ENCODE measurements at places on chromosomes 2 and 18.

DNA sequence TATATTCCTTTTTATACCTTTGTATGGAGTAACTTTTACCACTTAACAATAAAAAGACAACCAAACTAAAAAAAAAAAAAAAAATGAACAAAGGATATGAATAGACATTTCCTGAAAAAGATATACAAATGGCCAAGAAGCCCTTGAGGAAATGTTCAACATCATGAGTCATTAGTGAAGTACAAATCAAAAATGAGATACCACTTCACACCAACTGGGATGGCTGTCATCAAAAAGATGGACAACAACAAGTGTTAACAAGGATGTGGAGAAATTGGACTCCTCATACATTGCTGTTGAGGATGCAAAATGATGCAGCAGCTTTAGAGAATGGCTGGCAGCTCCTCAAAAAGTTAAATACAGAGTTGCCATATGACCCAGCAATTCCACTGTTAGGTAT, 22.6 kb upstream of the SCYGR2 start:
- DNase-seq: no peak

- DNase-seq: no peak
These were observed 36.3 kb downstream of the PTPRM start for GRCh38 chr18:7603259-7604000.

DNA sequence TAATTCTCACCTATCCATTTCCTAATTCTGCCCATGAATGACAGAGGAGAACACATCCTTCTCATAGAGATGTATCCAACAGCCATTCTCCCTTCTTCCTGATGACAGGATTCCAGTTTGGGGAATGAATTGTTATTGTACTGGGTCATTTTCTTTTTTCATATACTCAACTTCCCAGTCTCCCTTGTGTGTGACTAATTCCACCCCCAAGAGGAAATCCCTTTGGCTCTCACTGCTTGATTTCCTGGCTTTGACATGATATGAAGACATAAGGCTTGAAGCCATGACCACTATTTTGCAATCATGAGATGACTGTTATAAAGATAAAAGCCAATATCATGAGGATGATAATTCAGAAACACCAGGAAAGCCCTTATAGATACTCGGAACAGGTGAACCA, 384.7 kb upstream of the ACVR2A start:
- no peak for DNase-seq

DNA sequence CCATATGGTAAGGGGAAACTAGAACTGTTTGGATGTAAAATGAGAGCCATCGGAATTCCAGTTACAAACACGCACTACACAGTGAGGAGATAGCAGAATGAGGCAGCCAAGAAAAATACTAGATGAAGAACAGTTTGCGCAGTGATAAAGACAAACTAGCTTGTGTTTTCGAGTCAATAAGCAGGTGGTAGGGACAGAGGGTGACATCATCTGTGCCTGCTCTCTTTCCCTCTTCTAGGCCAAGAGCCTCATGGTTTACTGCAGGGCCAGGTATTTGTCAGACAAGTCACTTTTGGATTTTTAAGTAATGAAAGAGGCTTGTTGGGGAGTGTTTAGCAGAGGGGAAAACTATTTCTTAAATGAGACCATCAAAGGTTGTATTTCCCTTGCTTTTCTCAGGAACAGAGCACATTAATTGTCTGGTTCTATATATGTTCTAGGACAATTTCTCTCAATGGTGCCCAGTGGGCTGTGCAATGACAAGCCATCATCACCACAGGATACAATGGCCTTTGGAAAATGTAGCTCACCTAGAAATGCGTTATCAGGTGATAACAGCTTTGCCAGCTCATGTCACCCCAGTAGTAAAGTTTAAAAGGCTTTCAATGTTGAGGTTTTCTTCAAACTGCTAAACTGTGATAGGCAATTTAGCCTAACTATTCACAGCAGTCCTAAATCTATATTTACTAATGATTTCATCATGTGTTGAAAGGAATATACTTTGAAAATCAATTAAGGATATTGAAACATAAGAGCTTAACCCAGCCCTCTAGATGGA, 1210.3 kb upstream of the ZEB2 start:
- DNase-seq: no peak

DNA sequence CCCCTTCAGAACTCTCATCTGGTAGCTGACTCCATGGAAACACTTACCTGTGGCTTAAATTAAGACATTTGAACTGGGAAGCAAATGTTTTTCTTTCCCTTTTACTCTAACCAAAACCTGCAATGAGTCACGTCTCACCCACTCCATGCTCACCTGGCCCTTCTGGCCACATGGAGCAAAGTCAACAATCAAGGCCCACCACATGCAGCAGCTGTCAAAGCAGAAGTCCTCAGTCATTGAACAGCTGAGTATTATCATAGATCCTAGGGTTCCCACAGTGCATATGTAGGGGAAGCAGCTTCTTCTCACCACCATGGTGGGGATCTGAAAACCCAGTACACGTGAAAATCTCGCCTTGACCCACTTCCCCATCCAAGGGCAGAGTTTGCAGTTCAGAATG, 12.3 kb upstream of the MEP1B start:
- no peak for DNase-seq

DNA sequence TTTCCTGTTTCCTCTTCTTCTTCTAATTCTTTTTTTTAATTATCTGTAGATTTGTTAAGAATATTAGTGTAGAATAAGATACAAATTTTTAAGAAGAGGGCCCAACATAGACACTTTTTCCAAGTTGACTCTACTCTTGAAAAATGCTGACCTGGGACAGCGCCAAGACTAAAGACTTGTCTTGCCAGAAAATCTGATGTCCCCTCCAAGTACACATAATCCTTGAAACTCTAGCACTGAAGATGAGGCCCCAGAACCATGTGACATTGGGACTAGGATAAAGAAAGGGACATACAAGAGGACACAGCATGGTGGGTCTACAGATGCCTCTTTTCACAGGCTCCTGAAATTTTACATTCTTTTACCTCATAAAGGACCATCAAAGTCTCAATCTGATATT, 271.6 kb upstream of the SESTD1 start:
- DNase-seq: no peak

GRCh38 chr2:1750933-1751766, 6.8 kb upstream of the PXDN start:
- DNase-seq: peak; percentile 73

GRCh38 chr2:82340578-82341053, 2036.1 kb upstream of the LRRTM1 start:
- DNase-seq: no peak

GRCh38 chr18:44840058-44840790, 159.5 kb downstream of the SETBP1 start:
- no peak for DNase-seq

DNA sequence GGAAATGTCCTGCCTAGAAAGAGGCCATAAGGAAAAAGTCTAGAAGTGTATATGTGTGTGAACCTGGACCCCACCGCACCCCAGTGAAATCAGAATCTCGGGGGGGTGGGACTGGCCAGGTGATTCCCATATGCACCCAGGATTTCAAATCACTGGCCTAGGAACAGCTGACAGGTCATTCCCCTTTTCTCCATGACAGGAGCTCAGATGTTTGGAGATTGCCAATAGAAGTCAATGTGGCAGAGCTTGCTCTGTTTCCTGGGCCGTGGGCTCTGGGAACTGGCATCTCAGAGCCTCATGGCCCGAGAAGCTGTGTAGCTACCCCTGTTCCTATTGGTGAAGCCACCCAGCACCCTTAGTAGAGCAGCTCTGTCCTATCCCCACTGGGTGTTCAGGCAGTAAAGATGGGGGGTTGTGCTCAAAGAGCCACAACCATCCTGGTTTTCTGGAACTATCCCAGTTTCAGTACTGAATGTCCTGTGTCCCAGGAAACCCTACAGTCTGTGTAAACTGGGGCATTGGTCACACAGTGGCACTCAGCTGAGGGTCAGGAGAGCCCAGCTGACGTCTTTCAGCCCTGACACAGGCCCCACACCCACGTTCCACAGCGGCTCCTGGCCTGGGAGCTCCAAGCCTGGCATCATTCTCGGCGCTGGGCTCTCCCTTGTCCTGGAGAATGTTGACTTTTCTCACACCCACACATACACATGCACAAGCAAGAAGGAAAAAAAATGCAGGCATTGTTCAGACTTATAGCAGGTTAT, 18.9 kb downstream of the GNLY start:
- peak; percentile 83 for DNase-seq

DNA sequence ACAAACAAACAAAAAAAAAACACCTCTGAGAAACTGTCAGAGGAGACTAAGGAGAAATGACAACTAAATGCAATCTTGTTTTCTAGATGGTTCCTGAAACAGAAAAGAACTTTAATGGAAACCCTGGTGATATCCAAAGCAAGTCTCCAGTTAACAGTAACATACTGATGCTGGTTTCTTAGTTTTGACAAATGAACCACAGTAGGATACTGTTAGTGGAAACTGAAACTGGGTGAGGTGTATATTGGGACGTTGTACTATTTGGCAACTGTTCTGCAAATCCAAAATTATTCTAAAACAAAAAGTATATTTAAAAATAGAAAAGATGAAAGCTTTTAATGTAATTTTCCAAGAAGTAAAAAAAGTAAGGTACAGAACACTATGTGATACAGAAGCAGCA, 11.4 kb downstream of the SESTD1 start:
- no peak for DNase-seq

- DNase-seq: no peak
These were observed 152.9 kb downstream of the MGAT5 start for GRCh38 chr2:134406736-134407135.

- DNase-seq: no peak
These were observed 33.9 kb downstream of the ARHGAP25 start for GRCh38 chr2:68768461-68768860.

DNA sequence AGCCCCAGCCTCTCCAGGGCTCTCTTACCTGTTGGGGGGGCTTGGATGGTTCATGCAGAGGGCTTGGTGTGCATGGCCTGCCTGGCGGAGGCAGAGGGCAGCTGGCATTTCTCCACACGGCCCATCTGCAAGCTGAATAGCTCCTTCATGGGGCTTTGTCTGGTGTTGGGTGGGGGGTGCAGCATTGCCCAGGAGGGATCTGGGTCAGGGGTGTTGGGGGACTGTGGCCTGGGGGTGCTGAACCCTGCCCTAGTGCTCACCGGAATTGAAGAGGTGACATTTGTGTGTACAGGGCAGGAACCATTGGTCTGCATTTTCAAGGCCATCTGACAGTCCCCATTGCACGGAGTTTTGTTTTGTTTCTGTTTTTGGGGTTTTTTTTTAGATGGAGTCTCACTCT, 58.8 kb upstream of the HAAO start:
- DNase-seq: no peak

GRCh38 chr2:104523921-104524320, 330.0 kb upstream of the POU3F3 start:
- no peak for DNase-seq

GRCh38 chr2:10235909-10236550, 66.7 kb upstream of the HPCAL1 start:
- no peak for DNase-seq

DNA sequence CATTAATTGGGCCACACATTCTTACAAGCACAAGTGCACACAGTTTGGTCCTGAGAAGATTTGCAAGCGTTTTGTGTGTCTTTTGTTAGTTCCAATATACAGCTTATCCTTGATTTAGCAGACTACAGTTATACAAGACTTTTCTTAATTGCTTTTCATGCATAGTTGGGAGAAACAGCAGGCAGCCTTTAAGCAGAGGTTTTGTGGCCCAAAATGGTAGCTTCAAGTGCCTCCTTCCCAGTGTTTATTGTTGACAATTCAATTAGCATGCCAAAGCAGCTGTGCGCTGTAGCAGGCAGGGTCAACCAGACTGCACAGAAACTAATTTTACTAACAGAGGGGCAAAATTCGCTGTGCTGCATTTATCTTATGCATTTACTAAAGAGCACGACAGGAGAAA, 47.5 kb downstream of the FRZB start:
- DNase-seq: no peak

DNA sequence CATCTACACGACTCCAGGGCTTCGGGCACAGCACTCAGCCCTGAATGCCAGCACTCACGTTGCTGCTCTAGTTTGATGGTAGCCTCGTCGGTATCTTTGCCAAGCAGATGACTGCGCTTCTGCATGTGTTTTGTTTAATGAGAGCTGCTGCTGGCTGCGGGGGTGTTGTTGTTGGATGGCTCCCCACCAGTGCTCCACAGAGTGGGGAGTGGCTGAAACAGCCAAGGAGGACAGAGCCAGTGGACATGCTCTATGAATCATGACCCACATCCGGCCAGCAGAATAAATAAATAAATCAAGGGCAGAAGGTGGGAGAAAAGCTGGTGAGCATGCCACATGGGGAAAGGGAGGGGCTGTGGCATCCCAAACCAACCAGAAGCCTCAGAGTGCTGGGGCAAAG, 131.2 kb upstream of the SOX11 start:
- DNase-seq: no peak

DNA sequence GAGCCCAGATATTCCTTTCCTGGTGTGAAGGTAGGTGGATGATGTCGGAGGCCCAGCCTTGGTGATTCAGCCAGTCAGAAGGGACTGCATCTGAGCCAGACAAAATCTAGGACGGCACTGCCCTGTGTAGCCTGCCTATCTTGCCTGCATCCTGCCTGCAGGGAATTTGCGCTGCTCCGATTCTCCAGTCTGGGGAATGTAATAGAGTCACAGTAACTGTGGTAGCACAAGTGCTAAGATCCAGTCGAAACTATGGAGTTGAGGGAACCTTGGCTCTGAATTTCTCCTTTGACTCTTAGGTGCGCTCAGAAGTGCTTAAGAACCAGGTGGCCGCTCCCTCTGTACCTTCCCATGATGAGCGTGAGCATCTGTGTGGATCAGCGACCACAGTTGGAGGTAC, 15.9 kb downstream of the IL36B start:
- no peak for DNase-seq

- DNase-seq: no peak
These were observed 1642.5 kb upstream of the TMEFF2 start for GRCh38 chr2:193837111-193837738.

- peak; percentile 92 for DNase-seq
These were observed 562 bp downstream of the TWSG1 start for GRCh38 chr18:9334973-9335696.

- DNase-seq: no peak
These were observed 16.0 kb downstream of the INSIG2 start for GRCh38 chr2:118103951-118104940.

DNA sequence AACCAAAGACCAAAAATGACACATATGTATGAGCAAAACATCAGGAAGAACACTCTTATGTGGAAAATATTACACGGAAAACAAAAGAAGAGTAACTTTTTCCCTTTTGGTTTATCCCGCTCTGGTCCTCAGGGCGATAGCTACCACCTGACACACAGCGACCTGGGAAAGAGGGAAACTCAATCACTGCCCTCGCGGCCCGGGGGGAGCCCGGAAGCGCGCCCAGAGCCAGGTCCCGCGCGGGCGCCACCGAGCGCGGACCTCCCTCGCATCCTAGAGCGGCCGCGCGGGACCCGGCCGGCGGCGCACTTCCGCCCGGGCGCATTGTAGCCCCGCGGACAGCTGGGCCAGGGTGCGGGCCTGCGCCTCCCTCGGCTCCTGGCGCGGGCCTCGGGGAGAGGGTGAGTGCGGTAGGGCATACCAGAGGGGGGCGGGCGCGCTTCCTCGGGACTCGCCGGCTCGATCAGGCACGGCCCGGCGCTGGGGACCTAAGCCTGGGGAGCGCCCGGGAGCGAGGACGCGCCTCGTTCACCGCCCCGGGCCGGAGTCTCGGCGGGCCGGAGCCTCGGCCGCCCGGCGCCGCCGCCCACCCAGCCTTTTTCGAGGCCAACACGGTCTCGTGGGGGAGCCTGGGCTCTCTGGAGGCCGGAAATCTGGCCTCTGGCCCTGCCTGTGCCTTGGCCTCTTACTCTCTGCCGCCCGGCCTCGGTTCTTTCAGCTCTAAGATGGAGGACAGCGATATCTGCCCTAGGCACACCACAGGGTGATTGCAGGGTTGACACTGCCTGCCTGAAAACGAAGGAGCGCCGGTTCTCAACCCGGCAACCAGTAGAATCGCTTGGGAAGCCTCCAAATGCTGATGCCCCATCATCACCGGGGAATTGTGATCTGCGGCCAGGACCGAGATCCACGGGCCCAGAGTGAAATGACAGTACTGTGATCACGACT, at the start of gene ELAC1:
Gene ELAC1 (plus strand): TSS at position 327 of the 948 bp plus-strand sequence. CDS start 6,365 bp downstream, outside the sequence.
- peak; percentile 87 for DNase-seq
